Activated CD8-positive, alpha-beta memory T cell treated with anti-CD3 and anti-CD28 coated beads, Interleukin-2, amount 10 ng/mL, durations not matched to agents 7 days and 5 days (primary cell): ENCODE measurements at places on chromosomes 6 and 20. TPM values are rescaled to one million over a fixed set of nuclear protein-coding genes. Genes with fewer than 3 reads are reported as not detected.

GRCh38 chr20:53097791-53098190 is 125.6 kb downstream of the TSHZ2 start:
- no peak overlapping the region for H3K4me3 ChIP-seq
- H3K4me1 ChIP-seq: no peaks in the 10 kb centered on the region
- H3K36me3 ChIP-seq: no peaks in the 10 kb centered on the region
- H3K27me3 ChIP-seq: peaks cover 3% of the 10 kb centered on the region
- no peak overlapping the region for H3K27ac ChIP-seq
- no peak for DNase-seq

GRCh38 chr6:220721-221475 is 71.4 kb upstream of the DUSP22 start:
- H3K4me3 ChIP-seq: peak overlapping the region; percentile 62
- H3K36me3 ChIP-seq: peaks cover 2% of the 10 kb centered on the region
- peak overlapping the region; percentile 93 for H3K27ac ChIP-seq
- H3K4me1 ChIP-seq: peaks cover 78% of the 10 kb centered on the region

GRCh38 chr6:710601-711571 is 17.9 kb upstream of the EXOC2 start:
- H3K27ac ChIP-seq: peak overlapping the region; percentile 99
- H3K27me3 ChIP-seq: no peaks in the 10 kb centered on the region
- H3K4me1 ChIP-seq: peaks cover 39% of the 10 kb centered on the region
- H3K36me3 ChIP-seq: peaks cover 5% of the 10 kb centered on the region
- H3K4me3 ChIP-seq: peak overlapping the region; percentile 92
- DNase-seq: peak; percentile 80

GRCh38 chr20:45229264-45230056 is 8.3 kb downstream of the SEMG2 start:
- H3K27ac ChIP-seq: no peak overlapping the region
- H3K27me3 ChIP-seq: peaks cover 48% of the 10 kb centered on the region
- H3K4me3 ChIP-seq: no peak overlapping the region
- H3K4me1 ChIP-seq: peaks cover 2% of the 10 kb centered on the region
- peak; percentile 69 for DNase-seq

GRCh38 chr20:17611540-17612286 is 41.8 kb downstream of the DSTN start:
- H3K36me3 ChIP-seq: peaks cover 11% of the 10 kb centered on the region
- peaks cover 47% of the 10 kb centered on the region for H3K4me1 ChIP-seq
- H3K27ac ChIP-seq: peak overlapping the region; percentile 96
- H3K27me3 ChIP-seq: no peaks in the 10 kb centered on the region
- peak overlapping the region; percentile 60 for H3K4me3 ChIP-seq

DNA sequence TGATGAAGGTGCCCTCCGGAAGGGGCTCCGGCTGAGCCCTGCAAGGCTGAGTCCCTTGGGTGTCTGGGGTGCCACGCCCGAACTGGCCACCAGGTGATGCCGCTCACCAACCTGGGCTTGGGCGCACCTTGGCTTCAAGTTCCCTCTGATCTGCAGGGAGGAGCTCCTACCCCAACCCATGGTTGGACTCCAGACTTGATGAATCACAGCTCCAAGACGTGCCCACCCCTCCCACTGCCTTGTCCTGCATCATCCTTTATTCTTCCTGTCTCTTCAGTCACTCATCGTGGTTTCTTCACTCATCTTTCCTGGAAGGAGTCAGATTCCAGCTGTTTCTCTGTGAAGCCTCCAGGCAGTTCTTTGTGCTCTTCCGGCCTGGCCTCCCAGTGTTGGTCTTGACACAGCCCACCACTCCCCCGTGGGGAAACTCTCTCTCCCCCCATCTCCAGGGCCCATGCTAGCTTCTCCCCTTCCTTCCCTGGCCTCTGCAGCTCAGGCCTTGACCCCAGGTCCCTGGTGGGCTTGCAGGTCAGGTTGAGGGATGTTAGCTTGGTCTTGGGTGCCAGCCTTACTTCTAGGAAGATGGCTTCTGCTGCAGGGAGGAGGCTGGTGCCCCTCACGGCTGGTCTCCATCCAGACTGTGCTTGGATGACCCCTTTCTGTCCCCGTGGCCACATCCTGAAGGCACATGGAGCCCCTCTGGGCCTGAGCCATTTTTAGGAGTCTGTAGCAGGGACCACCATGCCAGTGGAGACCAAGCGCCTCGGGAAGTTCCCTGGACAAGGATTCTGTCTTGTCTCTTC is 2.6 kb upstream of the ZBP1 start:
- H3K27ac ChIP-seq: peak overlapping the region; percentile 60
- no peak overlapping the region for H3K4me3 ChIP-seq
- H3K36me3 ChIP-seq: peaks cover 21% of the 10 kb centered on the region
- peaks cover 3% of the 10 kb centered on the region for H3K27me3 ChIP-seq
- H3K4me1 ChIP-seq: peaks cover 66% of the 10 kb centered on the region

SALL4 gene
- total RNA-seq: 0.06 TPM

IPCEF1 gene
- 17.3 TPM for total RNA-seq
